ENCODE measurements at places on chromosomes 12 and 14. TPM values are rescaled to one million over a fixed set of nuclear protein-coding genes. Genes with fewer than 3 reads are reported as not detected.

GRCh38 chr12:42704810-42705401, 115.4 kb upstream of the PRICKLE1 start:
- H3K27me3 ChIP-seq: no peaks in the 10 kb centered on the region
- no peaks in the 10 kb centered on the region for H3K36me3 ChIP-seq
- H3K27ac ChIP-seq: no peak overlapping the region
- H3K4me1 ChIP-seq: no peaks in the 10 kb centered on the region
- H3K4me3 ChIP-seq: no peak overlapping the region
- DNase-seq: no peak

- no peak overlapping the region for H3K4me3 ChIP-seq
- DNase-seq: no peak
- peaks cover 12% of the 10 kb centered on the region for H3K27me3 ChIP-seq
- H3K36me3 ChIP-seq: no peaks in the 10 kb centered on the region
- no peaks in the 10 kb centered on the region for H3K4me1 ChIP-seq
These were observed 124.3 kb upstream of the SLC38A4 start for GRCh38 chr12:46950094-46950493.

GRCh38 chr12:113230315-113231234, 9.3 kb downstream of the TPCN1 start:
- peak overlapping the region; percentile 52 for H3K4me3 ChIP-seq
- DNase-seq: no peak
- H3K4me1 ChIP-seq: peaks cover 67% of the 10 kb centered on the region
- H3K27me3 ChIP-seq: no peaks in the 10 kb centered on the region
- H3K27ac ChIP-seq: peak overlapping the region; percentile 43

TRIM9 gene
- 2.4 TPM for total RNA-seq

GRCh38 chr12:123998344-123998990, 25.5 kb downstream of the ZNF664 start:
- H3K4me1 ChIP-seq: peaks cover 23% of the 10 kb centered on the region
- H3K27ac ChIP-seq: no peak overlapping the region
- no peaks in the 10 kb centered on the region for H3K27me3 ChIP-seq
- no peak overlapping the region for H3K4me3 ChIP-seq
- H3K36me3 ChIP-seq: no peaks in the 10 kb centered on the region
- no peak for DNase-seq

KCNA5 gene
- not detected for total RNA-seq

GRCh38 chr12:6266541-6266966, 43.9 kb upstream of the PLEKHG6 start:
- no peaks in the 10 kb centered on the region for H3K27me3 ChIP-seq
- H3K4me1 ChIP-seq: peaks cover 34% of the 10 kb centered on the region
- H3K36me3 ChIP-seq: no peaks in the 10 kb centered on the region
- H3K4me3 ChIP-seq: no peak overlapping the region

BAG5 gene
- total RNA-seq: 29.3 TPM

DNA sequence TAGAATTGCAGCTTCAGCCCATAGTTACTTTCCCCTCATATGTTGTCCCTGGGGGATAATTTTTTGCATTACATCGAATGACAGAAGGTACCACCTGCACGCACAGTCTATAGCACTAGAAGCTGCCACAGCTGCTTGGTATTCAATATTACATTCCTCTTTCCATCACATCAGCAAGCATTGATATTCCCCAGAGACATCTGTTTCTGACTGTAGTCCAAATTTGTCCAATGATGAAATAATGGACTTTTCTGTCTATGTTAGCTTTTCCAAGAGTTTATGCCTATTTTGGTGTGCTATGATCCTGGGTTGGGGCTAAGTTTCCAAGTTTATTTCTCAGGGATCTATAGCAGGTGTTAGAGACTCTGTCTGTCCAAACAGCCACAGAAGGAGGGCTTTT, 335.4 kb downstream of the LRIG3 start:
- no peak overlapping the region for H3K27ac ChIP-seq
- no peaks in the 10 kb centered on the region for H3K36me3 ChIP-seq
- H3K27me3 ChIP-seq: no peaks in the 10 kb centered on the region
- no peaks in the 10 kb centered on the region for H3K4me1 ChIP-seq
- DNase-seq: no peak

TBX3 gene
- 0.07 TPM for total RNA-seq

DDX23 gene
- total RNA-seq: 115 TPM

DNA sequence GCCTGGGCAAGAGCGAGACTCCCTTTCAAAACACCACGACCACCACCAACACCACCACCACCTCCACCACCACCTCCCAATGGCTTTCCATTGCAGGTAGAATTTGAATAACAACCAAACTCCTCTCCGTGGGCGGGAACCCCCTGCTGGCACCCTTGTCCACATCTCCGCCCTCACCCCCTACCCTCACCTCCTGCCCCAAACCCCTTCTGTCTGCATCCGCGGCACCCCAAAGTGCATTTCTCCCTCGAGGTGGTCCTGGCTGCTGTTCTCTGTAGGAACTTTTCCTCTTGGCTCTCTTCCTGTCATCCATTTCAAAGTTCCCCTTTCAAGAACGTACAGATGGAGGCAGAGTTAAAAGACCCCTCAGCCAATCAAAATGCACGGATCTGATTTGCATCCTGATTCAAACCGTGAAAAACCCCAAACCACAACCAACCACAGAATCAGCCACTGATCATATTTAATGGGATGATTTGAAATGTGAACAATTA, 3.8 kb downstream of the SDSL start:
- no peak overlapping the region for H3K4me3 ChIP-seq
- DNase-seq: no peak

SLC10A1 gene
- not detected for total RNA-seq

PWP1 gene
- 56.8 TPM for total RNA-seq

GRCh38 chr12:32332446-32332845, 66.9 kb upstream of the FGD4 start:
- no peaks in the 10 kb centered on the region for H3K27me3 ChIP-seq
- H3K4me1 ChIP-seq: peaks cover 7% of the 10 kb centered on the region
- no peaks in the 10 kb centered on the region for H3K36me3 ChIP-seq
- no peak overlapping the region for H3K27ac ChIP-seq
- H3K4me3 ChIP-seq: no peak overlapping the region
- no peak for DNase-seq

GRCh38 chr12:121953117-121953692, 34.8 kb downstream of the CFAP251 start:
- H3K27ac ChIP-seq: no peak overlapping the region
- no peak overlapping the region for H3K4me3 ChIP-seq
- no peaks in the 10 kb centered on the region for H3K36me3 ChIP-seq
- DNase-seq: no peak

FGF6 gene
- total RNA-seq: not detected

DNA sequence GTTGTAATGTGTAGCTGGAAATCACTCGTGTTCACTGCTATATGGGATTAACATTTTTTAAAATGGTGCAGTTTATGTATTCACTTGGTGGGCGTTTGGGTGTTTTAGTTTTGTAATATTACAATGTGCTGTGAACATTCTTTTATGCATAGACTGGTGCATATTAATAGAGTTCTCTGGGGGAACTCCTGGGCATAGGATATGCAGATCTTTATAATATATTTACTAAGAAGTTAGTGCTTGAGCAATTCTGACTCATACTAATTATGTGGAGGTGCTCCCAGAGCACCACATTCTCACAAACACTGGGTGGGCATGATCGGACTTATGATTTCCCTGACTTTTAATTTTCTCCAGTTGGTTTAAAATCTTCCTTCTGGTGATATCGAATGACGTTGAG, 342.3 kb downstream of the PDZRN4 start:
- H3K27me3 ChIP-seq: peaks cover 7% of the 10 kb centered on the region
- H3K4me3 ChIP-seq: no peak overlapping the region
- no peaks in the 10 kb centered on the region for H3K4me1 ChIP-seq
- H3K27ac ChIP-seq: no peak overlapping the region

GYS2 gene
- not detected for total RNA-seq

Measured in activated T-cell treated with anti-CD3 and anti-CD28 coated beads, Interleukin-2, amount 50 U/mL, for 72 hours (primary cell).